ENCODE measurements at places on chromosomes 5 and 9.

DNA sequence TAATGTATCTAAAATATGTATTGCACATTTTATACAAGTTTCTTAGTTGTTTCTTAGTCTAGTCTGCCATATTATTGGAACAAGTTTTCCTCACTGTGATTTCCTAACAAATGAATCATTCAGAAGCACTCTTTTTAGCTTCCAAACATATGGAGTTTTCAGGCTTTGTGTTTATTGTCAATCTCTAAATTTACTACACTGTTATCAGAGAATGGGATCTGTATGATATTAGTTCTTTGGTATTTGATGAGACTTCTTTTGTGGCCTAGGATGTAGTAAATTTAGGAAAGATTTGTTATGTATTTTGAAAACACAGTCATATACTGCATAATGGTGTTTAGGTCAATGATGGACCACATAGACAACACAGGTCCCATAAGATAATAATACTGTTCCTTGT is 25.7 kb downstream of the SREK1IP1 start:
- DNase-seq = no peak

- no peak for DNase-seq
Observed at GRCh38 chr5:32369542-32370155, 56.9 kb upstream of the MTMR12 start.

GRCh38 chr5:8057769-8058168 is 188.8 kb downstream of the MTRR start:
- DNase-seq = no peak

DNA sequence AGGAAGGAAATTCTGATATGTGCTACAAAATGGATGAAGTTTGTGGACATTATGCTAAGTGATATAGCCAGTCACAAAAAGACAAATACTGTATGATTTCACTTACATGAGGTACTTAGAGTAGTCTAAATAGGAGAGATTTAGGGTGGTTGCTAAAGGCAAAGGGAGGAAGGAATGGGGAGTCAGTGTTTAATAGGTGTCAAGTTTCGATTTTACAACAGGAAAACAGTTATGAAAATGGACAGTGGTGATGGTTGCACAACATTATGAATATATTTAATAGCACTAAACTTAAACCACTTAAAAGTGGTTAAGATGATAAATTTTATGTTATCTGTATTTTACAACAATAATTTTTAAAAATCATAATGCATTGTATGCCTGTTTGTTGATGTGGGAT is 40.4 kb upstream of the ECM2 start:
- DNase-seq = no peak

All from activated naive CD8-positive, alpha-beta T cell treated with anti-CD3 and anti-CD28 coated beads, Interleukin-2, amount 10 ng/mL, durations not matched to agents 7 days and 5 days (primary cell).